ENCODE measurements at places on chromosomes 4 and X.
A peak's percentile ranks its signal among the peaks of the same experiment; 100 is the strongest.

- peak; percentile 98 for DNase-seq
Measured at GRCh38 chrX:154542723-154543424, 3.8 kb downstream of the G6PD start.

GRCh38 chr4:109878355-109878754, 30.4 kb downstream of the LRIT3 start:
- no peak for DNase-seq

DNA sequence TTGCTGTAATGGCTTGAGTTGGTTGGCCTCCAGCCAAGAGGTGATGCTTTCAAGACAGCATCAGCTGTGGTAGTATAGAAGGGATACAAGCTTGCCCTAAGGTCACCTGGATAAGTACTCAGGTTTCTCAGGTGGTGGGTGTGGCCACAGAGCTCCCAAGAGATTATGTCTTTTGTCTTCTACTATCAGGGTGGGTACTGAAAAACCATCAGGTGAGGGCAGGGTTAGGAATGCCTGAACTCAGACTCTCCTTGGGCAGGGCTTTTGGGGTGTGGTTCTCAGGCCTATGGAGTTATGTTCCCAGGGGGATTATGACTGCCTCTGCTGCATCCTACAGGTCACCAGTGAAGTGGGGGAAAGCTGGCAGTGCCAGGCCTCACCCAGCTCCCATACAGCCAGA, 654.6 kb upstream of the GALNT7 start:
- DNase-seq = no peak

DNA sequence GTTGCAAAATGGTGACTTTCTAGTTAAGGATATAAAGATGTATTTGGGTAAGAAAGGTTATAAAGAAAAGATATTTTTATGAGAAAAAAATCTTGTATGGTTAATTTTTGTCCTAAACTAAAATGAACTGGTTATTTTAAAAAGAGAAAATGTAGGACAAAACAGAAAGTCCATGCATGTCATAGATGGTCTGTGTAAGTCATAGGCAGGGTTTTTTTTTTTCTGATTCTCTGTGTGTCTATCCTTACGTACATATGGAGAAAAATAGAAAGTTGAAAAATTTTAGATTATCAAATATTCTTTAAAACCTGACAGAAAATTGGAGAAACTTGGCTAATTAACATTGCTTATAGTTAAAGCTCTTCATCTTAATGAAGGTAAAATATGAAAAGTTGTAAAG, 493.4 kb downstream of the IQCM start:
- no peak for DNase-seq

- no peak for DNase-seq
Measured at GRCh38 chr4:35247047-35247446, 997.3 kb downstream of the ARAP2 start.

DNA sequence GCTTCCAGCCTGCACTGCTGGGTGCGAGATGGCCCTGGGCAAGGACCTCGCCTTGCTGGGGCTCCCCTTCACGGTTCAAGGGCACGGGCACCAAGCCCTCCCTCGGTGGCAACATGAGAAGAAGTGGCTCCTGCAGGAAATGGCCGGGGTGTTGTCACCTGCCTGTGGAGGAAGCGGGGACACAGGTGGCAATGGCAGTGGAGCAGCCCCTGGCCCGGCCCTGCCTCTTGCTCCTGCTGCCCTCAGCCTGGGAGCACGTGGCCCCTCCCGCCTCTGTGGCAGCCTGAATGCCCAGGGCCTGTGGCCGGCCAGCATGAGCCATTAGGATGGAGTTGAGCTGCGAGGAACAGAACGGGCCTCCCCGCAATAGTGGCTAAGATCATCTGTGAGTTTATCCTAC, 16.8 kb downstream of the ABCD1 start:
- no peak for DNase-seq

GRCh38 chr4:24067367-24068193, 177.7 kb upstream of the PPARGC1A start:
- DNase-seq = no peak

GRCh38 chr4:31294655-31295480, 574.7 kb downstream of the PCDH7 start:
- no peak for DNase-seq

GRCh38 chrX:133923113-133923512, 62.3 kb downstream of the GPC3 start:
- no peak for DNase-seq

DNA sequence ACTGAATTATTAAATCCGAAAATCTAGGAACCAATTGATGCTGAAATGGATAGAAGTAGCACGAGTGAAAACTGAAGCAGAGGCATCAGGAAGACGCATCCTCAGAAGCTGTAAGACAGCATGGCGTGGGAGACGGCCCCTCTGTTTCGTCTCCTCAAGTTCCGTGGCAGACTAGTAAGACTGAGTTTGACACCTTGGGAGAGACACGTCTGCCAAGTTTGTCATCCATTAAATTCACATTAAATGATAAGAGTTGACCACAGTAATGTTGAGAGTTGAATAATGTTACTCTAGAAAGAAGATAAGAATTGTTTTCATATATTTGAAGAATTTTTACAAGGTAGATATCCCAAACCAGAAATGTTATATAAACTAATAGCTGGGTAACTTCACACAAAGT, 736.1 kb upstream of the FRG1 start:
- DNase-seq = no peak

GRCh38 chrX:125826080-125826479, 340.0 kb downstream of the DCAF12L2 start:
- no peak for DNase-seq

DNA sequence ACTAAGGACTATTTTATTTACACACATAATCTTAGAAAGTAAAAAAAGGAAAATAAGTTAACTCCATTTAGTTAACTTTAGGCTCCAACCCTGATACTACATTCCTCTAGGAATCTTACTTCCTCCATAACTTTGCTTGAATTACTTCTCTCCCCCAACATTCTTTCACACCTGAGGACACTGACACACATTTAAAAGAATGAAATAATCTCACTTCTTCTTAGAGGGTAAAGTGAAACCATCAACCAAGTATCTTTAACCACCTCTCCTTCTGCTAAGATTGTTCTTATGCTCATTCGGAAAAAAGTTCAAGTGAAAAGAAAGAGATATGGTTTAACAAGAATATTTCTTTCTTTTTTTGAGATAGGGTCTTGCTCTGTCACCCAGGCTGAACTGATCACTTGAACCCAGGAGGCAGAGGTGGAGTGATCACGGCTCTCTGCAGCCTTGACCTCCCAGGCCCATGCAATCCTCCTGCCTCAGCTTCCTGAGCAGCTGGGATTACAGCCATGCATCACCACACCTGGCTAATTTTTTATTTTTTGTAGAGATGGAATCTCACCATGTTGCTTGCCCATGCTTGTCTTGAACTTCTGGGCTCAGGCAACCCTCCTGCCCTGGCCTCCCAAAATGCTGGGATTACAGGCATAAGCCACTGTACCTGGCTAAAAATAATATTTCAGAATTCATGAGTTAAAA, 28.5 kb downstream of the SLC25A4 start:
- DNase-seq = no peak

DNA sequence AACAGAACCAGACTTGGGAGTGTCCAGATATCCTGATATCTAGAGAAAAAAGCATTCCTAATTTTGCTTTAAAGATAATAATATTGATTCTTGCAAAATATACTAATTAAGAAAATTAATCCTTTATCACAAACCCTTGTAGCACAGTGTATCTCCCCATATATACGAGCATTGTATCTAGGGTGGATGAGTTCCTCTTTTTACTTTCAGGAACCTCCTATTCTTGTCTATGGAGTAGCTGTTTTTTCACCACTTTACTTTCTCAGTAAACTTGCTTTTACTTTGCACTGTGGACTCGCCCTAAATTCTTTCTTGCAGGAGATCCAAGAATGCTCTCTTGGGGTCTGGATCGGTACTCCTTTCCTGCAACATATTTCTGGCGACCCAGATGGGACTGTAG, 103.9 kb downstream of the GLUD2 start:
- DNase-seq = no peak

DNA sequence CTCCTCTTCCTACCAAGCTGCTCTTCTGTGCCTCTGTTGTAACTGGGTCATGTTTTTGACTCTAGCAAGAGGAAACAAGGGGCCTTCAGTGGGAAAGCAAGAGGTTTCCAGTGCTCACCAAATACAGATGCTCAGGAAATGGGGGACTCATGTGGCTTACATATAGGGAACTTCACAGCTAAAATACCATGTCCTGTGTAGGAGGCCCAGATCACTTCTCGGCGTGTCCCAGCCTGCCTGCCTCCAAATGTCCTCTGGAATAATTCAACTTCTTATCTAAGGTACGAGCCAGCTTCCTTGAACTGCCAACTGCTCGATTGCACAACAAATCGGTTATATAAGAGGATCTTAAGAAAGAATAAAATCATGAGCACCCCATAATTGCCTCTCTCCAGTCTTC, 161.3 kb downstream of the KIT start:
- peak; percentile 82 for DNase-seq

DNA sequence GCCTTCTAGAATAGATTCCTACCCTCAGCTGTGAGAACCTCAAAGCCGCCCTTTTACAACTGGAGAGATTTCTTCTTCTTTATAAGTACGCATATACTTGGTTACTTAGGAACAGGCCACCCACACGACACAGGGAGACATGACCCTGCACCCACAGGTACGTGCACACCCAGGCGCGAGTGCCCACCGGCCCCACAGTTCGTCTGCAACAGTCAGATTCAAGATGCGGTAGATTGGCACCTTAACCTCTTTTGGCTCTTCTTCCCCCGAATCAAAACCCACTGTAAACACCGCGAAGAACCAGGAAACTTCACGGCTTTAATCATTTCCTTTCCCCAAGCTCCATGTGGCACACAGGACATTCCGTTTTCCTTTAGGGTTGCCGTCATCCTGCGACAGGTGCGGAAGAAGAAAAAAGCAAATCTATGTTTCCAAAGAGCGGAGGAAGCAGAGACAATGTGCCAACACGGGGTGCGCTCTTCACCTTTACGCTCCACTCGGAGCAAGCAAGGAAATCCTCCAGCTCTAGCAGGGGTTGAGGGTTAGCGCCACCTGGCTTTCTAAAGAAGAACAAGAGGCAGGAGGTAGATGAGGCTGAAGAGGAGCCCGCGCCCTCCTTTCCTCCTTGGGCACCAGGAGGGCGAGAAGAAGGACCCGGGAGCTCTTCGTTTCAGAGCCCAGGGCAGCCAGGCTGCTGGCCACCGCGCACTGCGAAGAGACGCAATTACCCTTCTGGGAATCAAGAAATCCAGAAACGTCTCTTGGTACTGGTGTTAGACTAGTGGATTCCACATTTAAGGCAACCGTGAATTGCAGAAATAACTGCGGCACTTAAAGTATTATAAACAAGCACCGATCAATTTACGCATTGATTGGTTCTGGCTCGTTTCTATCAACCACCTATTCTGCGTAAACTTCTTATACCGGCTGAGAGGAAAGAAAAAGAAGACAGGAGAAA, 35.7 kb downstream of the HAND2 start:
- peak; percentile 82 for DNase-seq

- DNase-seq = no peak
Measured at GRCh38 chrX:46500054-46500453, 45.2 kb downstream of the ZNF674 start.

- DNase-seq = no peak
Measured at GRCh38 chr4:24160358-24160757, 270.5 kb upstream of the PPARGC1A start.

DNA sequence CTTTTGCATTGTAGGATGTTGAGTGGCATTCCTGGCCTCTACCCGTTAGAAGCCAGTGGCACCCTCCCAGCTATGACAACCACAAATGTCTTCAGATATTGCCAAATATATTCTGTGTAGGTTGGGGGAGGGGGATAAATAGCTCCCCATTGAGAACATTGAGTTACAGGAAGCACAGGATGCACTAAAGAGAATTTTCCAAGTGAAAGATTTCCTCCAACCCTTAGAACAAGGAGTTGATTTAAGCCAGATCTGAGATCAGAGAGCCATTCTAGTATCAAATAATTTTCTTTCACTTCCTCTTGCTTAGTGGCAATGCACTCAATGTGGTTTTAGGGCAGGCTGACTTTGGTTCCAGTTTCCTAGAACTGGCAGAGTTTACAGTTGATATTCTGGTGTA, 436.6 kb downstream of the C4orf33 start:
- peak; percentile 32 for DNase-seq

DNA sequence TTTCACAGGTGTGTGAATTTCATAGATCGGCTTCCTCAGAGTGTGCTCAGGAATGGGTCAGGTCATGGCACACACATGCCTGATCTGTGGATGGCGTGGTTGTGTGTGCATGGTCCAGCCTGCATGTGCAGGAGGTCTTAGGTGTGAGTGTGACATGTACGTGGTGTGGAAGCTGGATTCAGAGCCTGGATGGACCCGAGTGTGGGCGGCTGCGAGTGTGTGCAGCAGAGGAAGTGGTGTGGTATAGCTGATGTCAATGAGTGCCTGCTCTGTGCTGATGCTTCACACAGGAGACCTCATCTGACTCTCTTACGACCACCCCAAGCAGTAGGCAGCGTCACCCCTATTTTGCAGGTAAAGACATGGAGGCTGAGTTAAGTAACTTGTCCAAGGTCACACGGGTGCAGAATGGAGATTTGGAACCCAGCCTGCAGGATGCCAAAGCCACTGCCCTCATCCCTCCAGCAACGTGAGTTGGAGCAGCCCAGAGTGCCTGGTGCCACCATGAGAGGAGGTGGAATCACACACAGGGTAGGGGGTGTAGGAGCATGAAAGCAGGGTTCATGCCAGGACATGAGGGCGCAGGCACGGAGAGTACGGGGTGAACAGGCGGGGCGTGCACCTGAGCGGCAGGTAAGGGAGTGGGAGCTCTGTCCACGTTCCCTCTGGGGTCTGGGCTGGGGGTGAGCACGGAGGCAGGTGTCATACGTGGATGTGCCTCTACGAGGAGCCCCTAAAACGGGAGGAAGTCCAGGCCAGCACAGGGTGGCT, 24.2 kb upstream of the C4orf50 start:
- DNase-seq = no peak

DNA sequence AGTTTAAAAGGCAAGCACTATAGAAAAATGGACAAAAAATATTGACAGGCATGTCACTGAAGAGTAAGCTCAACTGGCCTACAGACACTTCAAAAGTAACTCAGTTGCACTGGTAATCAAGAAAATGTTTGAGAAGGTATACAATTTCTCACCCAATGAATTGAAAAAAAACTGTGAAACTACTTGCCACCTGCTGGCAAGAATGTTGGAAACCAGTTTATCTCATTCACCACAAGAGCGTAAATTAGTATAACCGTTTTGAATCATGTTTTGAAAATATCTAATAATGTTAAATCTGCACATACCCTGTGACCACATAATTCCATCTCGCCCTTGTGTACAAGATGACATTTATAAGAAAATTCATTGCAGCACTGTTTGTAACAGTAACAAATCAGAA, 31.7 kb downstream of the TXK start:
- DNase-seq = no peak

GRCh38 chrX:97743014-97743413, 859.3 kb downstream of the RPA4 start:
- no peak for DNase-seq

DNA sequence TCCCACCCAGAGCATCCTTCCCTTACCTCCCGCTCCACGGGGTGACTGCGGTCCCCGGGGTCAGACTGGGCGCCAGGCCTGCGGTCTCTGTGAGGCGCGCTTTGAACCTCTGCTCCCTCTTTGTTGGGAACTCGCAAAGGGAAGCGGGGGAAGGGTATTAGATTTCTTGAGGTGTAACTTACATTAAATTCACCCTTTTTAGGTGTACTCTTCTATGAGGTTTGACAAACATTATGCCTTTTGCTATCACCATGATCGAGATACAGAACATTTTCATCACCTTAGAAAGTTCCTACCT, 569 bp downstream of the DCK start:
- DNase-seq = peak; percentile 36

Data from HL-60 (cell line).